ENCODE measurements at places on chromosomes 5 and 9.

- ATAC-seq, result peak; percentile 10
Observed at GRCh38 chr9:111598733-111599091, 735 bp downstream of the PTGR1 start.

DNA sequence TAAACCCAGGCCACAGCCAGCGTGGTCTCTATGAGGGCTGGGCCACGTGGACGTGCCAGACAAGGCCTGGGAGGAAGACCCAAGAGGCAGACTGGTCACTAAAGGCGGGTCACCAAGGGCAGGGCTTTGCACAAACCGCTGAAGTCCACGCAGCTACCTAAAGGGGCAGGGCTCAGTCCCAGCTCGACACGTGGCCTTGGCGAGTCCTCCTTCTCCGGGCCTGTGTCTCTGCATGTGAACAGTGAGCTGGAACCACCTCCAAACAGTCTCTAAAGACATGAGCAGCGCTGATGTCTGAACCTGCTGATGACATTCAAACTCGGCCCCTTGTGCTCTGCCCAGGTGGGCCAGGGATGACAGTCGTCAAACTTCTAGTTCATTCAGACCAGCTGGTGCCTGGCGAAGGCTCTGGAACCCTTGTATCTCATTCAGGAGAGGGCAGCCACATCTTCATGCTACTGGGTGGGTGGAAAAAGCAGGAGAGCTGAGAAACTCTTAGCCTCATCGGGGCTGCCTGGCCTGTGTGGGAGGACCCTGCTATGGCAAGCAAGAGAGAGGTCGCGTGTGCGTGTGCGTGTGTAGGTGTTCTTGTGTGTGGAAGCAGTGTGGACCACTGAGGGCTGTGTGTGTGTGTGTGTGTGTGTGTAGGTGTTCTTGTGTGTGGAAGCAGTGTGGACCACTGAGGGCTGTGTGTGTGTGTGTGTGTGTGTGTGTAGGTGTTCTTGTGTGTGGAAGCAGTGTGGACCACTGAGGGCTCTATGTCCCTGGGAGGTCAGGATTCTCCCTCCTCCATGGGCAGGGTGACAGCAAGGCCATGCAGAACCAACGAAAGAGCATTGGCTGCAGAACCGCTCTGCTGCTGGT, 14.1 kb upstream of the SLC25A51 start:
- ATAC-seq, result no peak

- ATAC-seq, result no peak
Observed at GRCh38 chr5:145568581-145568980, 266.6 kb downstream of the PRELID2 start.

DNA sequence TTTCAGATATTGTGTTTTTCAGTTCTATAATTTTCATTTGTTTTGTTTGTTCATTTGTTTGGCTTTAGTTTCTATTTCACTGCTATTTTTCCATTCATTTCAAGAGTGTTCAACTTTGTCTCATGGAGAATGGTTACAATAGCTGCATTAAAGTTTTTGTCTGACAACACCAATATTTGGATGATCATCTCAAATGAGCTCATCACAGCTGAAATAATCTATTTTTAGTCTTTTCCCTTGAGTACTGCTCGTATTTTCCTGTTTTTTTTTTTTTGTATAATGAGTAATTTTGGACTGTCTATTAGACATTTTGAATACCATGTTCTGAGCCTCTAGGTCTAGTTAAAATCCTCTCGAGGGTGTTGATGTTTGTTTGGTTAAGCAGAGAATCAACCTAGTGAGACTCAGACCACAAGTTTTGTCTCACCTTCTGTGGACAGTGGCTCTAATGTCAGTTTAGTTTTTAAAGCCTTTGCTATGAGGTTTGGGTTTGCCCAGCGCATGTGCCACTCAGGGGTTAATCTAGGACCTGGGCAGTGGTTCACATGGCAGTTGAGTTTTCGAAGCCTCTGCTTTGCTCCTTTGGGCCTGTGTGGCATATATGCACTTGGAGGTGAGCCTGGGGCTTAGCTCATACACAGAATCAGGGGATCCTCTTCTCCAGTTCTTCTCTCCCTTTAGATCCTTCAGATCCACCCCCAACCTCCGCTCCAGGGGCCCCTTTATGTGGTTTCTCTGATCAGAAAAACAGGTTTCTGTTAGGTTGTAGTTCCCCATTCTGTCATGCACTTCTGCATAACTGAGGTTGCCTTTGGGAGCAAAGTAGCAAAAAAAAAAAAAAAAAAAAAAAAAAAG, 79.8 kb downstream of the ARSB start:
- ATAC-seq, result peak; percentile 82

GRCh38 chr5:178304016-178304415, 71.4 kb upstream of the PHYKPL start:
- no peak for ATAC-seq

DNA sequence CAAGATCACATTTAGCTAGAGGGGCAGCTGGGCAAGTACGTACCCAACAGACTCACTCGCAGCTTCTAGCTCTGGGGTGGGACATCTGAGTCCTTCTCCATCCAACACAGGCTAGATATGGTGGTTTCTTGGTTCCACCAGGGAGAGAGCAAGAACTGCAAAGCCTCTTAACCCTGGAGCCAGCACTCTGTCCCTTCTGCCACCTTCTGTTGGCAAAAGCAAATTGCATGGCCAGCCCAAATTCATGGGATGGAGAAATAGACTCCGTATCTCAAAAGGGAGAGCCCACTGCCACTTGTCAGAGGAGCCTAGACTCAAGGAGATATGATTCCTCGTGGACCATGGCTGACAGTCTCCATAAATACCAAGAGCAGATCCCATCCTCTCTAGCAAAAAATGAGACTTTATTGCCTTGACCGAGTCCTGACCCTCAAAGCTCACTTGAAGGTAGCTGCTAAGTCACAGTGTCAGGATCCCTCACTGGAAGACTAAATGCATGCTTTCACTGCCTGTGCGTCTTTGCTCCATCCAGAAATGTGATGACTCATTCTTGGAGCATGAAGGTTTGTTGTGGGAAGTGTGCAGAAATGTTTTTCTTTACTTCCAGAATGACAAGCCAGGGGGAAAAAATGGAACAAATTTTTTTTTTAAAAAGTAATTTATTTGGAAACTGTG, 28.8 kb upstream of the ROR2 start:
- ATAC-seq, result no peak

GRCh38 chr9:114869845-114870244, 60.5 kb downstream of the TNFSF8 start:
- no peak for ATAC-seq

GRCh38 chr5:154162539-154163151, 27.9 kb upstream of the GALNT10 start:
- no peak for ATAC-seq

GRCh38 chr5:150809363-150809762, 30.8 kb downstream of the SMIM3 start:
- no peak for ATAC-seq

DNA sequence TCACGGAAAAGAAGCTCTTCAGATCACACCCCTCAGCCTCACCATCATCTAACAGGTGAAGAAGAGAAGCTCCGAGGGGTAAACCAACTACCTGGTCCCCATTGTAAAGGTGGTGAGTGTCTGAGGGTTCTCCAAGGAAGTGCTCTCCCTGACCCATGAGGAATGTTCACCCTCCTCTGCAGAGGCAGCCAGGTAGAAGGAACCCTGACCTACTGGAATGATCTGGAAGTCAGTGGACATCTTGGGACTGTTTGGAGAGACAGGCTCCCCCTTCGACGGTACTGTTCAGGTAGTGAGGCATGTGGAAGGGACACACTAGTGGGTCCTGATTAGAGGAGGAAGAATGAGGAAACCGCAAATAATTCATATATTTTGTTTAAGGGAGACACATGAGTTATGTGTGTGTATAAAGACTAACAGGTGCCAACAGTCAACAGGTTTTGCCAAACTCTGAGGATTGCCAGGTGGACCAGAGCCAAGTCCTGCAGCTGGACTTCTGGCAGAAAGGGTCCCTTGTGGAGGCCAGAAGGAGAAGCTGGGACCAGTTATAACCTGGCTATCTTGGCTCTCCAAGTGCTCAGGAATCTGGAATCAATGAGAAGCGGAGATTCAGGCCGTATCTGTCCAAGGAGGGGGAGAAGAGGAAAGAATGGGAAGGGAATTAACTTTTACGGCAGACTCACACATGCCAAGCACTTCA, 3.0 kb upstream of the ZBTB34 start:
- no peak for ATAC-seq

GRCh38 chr9:113474360-113475028, 11.0 kb downstream of the RGS3 start:
- no peak for ATAC-seq

DNA sequence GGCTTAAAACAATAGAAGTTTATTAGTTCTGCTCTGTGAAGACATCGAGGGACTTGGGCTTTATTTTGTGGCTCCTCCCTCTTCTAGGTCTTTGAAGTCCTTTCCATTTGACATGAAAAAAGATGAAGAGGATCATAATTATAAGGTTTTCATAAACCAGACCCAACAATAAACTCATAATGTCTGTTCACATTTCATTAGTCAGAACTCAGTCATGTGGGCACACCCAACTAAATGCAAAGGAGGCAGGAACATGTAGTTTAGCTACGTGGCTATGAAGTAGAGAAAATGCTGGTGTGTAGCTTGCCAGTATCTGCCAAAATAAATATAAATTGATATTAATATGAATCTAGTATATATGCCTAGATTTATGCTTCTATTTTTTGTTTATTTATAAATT, 393.9 kb upstream of the C9orf72 start:
- no peak for ATAC-seq

- no peak for ATAC-seq
Observed at GRCh38 chr9:20619487-20620200, 2.7 kb downstream of the MLLT3 start.

DNA sequence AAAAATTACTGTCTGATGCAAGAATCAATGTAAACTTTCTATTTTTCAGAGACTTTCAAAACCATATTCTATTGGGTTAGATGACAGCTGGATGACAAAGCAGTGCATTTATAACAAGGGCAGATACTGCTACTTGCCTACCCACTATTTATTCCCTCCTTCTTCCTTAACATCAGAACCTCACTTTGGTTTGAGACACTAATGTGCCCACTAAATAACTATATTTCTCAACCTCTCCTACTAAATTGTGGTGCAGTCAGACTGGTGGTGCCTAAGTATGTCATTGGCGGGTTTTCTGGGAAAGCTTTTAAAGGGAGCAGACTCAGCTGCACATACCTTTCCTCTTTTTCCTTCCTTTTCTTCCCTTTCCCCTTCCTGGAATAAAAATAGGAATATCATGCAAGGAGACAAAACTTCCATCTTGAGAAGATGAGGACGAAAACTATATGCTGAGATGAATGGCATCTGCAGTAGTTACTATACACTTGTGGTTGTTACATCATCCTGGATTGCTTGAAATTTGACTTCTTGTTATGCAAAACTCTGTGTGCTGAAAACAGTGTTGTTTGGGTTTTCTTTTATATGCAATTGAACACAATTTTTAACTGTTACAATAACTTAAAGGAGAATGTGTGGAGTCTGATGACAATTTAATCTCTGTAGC, 43.8 kb downstream of the PRR16 start:
- no peak for ATAC-seq

GRCh38 chr9:76090909-76091308, 200.4 kb downstream of the PCSK5 start:
- no peak for ATAC-seq

DNA sequence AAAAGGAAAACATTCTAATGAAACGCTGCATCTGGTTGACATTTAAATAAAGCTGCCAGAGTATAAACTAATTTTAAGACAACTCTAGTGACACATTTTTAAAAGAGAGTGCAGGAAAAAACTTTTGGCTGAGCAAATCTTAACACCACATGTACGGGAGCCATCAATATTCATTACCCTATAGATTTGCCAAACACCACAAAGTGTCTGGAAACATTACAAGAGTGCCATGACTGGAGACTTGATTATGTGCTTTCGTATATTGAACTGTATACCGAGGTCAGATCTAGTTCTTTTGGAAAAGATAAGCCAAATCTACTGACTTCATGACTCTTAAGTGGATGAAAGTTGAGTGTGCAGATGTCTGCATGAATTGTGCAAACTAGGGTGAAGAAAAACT, 10.6 kb upstream of the DMRT2 start:
- no peak for ATAC-seq

GRCh38 chr5:137268646-137269045, 230.5 kb downstream of the SPOCK1 start:
- no peak for ATAC-seq

- no peak for ATAC-seq
Observed at GRCh38 chr5:74020503-74020902, 394.5 kb downstream of the ARHGEF28 start.

DNA sequence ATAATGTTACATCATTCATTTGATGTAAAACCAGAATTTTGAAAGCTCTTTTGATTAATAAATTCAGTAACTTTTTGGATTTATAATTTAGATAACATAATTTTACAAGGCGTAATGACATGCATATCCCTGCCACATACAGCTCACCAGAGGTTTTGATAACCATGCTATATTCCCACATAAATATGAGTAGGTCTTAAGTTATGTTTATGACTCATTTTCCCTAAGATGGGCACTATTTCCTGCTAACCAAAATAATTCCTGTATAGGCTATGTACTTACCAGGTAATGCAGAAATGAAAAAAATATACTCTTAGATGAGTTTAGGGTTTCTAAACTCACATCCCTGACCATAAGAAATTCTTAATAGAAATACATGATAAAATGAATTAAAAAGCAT, 93.9 kb upstream of the EDIL3 start:
- no peak for ATAC-seq

DNA sequence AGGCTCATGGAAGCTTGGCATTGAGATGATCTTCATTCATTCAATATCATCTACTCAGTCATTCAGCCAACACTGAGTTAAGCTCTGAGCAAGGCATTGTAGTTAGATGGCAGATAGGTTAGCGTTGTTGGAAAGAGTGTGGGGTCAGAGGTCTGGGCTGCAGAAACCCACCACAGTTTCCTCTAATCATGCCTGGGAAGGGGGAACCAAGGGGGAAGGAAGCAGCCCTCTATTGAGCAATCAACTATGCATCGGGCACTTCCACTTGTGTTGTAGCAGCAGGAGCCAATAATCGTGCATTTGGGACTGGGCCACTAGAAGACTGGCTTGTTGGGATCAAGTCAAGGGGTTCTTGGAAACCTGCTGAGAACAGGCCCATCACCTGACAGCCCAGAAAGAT, 139.1 kb downstream of the PIP5K1B start:
- ATAC-seq, result no peak

- ATAC-seq, result no peak
Observed at GRCh38 chr5:151383011-151383410, 35.7 kb upstream of the SLC36A2 start.

DNA sequence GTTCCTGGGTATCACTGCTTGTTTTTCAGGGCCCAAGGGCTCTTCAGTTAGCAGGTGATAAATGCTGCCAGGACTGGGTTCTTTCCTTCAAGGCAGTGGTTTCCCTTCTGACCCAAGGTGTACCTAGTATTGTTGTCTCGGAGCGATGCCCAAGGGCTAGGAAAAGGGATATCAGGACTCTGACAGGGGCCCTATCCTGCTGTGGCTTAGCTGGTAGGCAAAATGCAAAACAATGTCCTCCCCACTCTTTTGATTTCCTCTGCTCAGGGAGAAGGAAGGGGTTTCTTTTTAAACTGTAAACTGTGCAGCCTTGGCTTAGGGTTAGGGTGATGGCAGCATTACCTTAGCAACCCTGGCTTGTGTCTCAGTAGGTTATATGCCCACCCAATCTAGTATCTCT, 508.8 kb upstream of the CTNND2 start:
- no peak for ATAC-seq

All from stimulated activated memory B cell treated with anti-CD40 and anti-IgM and Interleukin-4, amounts not matched to agents 10 μg/mL and 1 μg/mL and 100 μg/mL, for 72 hours (primary cell).